ENCODE measurements at places on chromosomes 12 and 14.

GRCh38 chr14:88901189-88901588 lies 76.7 kb downstream of the TTC8 start:
- no peak for DNase-seq

GRCh38 chr12:57738661-57739237 lies at the start of gene AGAP2:
Gene AGAP2, minus strand, starts transcription at chr12:57738742. Its CDS starts 496 bp downstream, at chr12:57738246.
- no peak for DNase-seq

DNA sequence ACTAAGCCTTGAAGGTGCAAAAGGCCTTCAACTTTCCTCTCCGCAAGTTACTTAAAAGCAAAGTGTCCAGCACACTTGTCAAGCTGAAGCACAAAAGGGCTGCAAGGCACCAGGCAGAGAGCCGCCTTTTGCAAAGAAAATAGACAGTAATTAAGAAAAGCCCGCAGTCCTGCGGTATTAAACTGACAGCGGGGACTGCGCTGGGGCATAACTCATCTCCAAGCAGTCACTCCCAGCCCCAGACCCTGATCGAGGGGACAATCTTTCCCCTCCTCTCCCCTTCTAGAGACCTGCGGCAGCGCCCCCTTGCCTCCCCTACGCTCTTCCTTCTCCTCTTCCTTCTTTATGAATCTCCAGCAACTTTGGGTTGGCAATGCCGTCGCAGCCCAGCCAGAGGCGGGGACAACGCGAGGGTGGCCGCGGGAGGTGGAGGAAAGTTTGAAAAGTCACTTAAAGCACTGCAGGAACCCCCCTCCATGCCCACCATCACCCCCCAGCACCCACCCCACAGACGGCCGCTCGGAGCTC lies 200.9 kb upstream of the CAND1 start:
- no peak for DNase-seq

- no peak for DNase-seq
Observed at GRCh38 chr14:104086661-104087461, 1.4 kb downstream of the ASPG start.

DNA sequence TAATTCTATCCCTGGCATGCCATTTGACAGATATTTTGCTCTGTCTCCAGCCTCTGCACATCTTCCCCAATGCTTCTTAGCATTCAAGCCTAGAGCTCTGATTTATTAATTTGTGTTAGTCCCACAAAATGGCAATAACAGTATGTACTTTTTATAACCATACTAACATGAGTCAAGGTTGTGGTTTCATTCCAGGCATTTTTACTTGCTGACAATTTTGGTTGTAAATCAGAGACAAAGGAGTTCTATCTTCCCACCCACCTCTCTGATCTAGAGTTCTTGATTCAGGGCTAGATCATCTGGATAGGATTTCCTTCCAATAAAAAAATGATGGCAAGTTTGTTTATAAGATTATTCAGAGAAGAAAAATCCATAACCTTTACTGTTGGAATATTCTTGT lies 18.5 kb upstream of the CISTR start:
- DNase-seq: no peak

DNA sequence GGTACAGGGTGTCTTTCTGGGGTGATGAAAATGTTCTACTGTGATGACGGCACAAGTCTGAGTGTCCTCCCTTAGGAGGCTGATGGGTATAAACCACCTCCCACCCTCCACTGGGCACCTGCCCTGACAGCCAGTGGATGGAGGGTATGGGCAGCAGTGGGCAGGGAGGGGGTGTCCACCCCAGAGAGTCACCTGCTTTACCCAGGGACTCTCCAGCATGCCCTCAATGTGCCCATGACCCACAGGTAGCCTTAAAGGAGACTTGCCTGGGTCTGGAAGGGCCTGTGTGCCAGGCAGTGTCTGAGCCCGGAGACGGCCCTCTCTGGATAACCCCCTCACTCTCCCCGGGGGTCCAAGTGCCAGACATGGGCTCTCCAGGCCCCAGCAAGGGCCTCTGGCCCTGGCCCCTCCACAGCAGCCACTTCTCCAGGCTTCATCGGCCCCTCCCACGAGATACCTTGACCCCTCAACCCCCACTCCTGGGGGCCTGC lies 38.8 kb downstream of the CCNK start:
- no peak for DNase-seq

DNA sequence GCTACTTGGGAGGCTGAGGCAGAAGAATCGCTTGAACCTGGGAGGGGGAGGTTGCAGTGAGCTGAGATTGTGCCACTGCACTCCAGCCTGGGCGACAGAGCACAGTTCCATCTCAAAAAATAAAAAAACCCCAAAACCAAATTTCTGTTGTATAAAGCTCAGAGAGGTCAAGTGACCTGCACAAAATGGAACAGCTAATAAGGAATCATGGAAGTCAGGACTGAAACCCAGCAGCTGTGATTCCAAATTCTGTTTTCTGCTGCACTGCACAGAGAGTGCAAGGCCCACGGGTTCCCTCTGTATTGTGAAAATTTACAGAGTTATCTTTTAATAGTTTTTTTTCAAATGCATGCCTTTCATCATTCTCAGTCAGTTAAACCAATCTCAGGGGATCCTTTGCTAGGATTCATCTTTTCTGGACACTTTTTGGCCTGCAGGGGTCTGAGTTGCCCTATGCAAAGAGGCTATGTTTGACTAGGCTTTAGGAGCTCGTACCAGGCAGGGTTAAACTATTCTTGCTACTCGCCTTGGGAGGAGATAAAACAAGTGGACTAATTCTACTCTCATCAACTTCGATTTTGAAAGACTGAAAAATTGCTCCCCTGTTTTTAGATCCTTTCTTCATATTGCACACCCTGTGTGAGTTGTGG lies 26.1 kb upstream of the AACS start:
- no peak for DNase-seq

DNA sequence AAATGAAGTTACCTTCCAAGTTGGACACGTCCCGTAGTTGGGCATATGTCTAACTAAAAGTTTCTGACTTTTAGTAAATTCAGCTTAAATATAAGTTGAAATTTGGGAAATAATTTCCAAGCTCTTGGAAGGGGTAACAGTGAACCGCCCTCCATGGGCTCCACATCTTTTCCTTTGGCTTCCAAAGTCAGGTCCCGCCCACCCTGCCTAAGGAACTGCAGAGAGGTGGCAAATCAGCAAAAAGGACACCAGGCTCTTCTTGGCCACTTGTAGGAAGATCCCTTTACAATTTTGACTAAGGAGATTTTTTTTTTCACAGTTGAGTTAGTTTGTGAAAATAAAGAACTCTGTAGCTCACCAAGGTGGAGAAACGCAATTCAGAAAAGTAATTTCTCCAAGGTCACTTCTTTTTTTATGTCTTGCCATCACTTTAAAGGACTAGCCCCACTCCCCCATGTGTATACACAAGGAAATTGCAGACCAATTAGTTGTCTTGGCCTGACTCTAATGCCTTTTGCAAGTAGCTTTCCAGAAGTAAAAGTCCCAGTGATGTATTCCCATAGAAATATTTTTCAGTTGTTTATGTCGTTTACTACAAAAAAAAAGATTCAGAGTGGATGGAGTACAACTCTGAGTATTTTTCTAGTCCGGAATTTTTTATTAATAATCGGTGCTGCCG lies 181.2 kb downstream of the PELI2 start:
- no peak for DNase-seq

GRCh38 chr14:21184254-21184653 lies 28.4 kb upstream of the OR5AU1 start:
- DNase-seq: no peak

Data from bone marrow (tissue), 2 donors.